ENCODE measurements at places on chromosomes 1 and 21.
A peak's percentile ranks its signal among the peaks of the same experiment; 100 is the strongest.

DNA sequence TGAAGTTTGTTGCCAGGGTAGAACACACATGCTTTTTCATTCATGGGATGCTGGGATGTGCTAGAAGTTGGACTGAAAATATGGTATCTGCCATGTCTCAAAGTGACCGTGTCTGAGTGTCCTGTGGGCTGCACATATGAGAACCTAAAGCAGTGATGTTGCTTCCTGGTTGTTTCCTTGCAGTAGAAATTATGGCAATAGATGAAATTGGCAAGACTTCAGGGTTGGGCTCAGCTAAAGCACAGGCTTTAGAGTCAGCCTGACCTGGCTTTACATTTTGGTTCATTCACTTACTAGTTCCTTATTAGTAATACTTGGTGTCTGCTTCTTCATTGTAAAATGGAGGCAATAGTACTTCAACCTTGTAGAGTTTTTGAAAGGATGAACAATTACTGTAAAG lies 2.2 kb downstream of the LAMC2 start:
- no peak for DNase-seq

- no peak for DNase-seq
Observed at GRCh38 chr21:42864815-42865775, 14.2 kb downstream of the WDR4 start.

DNA sequence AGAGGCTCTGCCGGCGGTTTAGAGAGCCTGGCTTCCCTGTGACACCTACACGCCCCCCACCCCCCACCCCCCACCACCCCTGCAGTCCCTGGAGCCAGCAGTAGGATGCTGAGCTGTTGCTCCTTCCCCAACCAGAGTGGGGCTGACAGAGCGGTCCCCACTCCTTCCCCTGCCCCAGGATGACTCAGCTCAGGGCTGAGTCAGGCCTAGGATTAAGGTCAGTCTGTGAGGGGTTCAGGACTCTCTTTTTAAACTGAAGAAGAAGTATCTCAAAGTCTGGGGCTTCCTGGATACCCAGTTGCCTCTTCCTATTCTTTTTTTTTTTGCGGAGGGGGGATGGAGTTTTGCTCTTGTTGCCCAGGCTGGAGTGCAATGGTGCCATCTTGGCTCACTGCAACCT lies 19.1 kb downstream of the DMBX1 start:
- DNase-seq = no peak

DNA sequence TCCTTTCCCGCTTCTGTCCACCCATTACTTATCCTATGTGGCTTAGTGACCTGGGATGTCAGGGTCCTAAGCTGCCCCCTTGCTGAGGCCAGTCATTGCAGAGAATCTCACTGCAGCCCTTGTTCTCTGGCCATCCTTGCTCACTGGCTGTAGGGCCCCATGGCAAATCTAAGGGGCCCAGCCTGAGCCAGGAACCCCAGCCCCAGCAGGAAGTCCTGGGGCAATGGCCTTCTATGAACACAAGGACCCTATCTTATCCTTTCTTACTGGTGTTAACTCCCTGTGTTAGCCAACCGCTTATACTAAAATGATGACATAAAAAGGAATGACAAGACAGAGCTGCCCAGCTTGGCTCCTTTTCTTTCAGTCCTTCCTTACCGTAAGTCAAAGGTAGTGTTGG lies 29.9 kb downstream of the DHCR24 start:
- DNase-seq = no peak

DNA sequence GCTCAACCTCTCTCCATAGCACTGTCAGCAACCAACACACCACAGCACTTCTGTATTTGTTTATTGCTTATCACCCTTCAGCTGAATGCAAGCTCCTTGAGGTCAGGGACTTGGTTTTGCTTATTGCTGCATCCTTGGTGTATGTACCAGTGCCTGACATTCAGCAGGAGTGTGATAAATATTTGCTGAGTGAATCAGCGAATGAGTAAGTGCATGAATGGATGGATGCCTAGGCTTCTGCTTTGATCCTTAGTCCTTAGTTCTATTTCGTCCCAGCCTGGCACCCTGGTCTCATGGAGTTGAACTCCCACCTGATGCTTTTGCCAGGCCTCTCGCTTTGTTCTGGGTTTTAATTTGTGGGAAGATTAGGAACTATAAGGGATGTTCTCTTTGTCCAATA lies 88.2 kb downstream of the ZSCAN20 start:
- DNase-seq = no peak

GRCh38 chr1:24507405-24507804 lies 4.8 kb downstream of the RCAN3 start:
- no peak for DNase-seq

GRCh38 chr1:61237147-61237546 lies 154.8 kb downstream of the NFIA start:
- no peak for DNase-seq

GRCh38 chr1:233673261-233673946 lies 59.5 kb downstream of the KCNK1 start:
- DNase-seq = no peak

- DNase-seq = no peak
Observed at GRCh38 chr1:25619101-25619890, 2.7 kb downstream of the MAN1C1 start.

- DNase-seq = peak; percentile 88
Observed at GRCh38 chr1:93701629-93702028, 20.0 kb upstream of the BCAR3 start.

DNA sequence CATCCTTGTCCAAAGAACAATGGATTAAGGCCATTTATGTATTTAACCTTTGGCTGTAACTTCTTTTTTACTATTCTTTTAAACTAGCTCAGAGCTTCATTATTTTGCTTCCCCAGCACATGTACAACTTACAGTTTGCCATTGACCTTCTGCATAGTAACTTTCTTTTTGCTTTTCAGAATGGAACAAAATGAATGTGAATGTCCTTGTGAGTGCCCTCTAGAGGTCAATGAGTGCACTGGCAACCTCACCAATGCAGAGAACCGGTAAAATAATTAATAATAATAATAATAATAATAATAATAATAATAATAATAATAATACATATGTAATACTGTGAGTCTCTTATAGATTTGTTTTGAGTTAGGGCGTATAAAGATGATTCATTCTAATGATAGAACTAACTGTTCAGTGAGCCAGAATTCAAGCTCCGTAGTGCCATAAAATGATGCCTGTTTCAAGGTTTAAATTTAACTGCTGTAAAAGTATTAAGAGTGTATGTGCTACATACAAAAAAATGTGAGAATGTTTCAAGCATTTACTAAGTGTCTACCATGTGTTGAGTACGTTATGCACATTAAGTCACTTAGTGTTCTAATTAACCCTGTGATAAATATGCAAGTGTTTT lies 69.0 kb upstream of the RAVER2 start:
- peak; percentile 14 for DNase-seq

- no peak for DNase-seq
Observed at GRCh38 chr1:48740621-48741020, 36.1 kb downstream of the BEND5 start.

DNA sequence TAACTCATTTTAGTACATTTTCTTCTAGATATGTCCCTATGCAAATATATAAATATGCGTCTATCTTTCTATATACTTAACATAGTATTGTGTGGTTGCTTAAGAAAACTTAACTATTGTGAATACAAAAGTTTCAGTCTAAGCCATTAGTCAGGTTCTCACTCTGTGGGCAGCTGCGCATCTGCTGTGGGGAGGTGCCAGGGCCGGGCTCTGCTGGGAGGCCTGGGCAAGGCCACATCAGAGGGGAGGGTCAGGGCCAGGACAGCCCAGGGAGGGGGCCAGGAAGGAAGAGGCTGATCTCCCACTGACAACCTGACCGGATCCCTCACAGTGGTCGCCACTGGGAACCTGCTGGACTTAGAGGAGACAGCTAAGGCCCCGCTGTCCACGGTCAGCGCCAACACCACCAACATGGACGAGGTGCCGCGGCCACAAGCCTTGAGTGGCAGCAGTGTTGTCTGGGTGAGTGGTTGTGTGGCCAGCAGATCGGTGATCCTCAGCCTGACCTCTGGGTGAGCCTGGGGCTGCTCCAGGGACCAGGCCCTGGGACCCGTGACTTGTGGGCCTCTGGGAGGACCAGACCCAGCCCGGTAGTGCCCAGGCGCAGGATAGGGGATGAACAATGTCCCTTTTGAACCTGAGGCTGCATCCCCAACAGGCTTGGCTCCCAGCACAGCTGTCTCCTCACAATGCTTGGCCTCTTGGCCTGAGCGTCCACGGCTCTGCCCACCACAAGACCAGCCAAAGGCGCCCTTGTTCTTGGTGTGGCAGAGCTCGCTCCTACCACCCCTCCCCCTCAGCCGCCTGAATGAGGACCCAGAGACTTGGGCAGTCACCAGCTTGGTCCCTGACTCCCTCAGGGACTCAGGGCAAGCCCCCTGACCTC lies 20.2 kb downstream of the LDLRAP1 start:
- no peak for DNase-seq

DNA sequence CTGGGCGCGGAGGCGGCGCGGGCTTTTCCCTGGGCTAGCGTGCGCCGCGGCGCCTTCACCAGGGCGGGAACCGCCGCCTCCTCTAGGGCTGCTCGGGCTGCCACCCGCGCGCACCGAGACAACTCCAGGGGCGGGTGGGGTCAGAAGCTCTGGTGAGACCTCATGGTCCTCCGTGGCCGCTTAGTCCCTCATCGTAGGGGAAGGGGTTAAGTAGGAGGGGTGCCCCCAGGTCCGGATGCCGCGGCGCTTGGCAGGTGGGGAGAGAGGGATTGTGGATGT lies 559 bp downstream of the SERTAD4 start:
- no peak for DNase-seq

GRCh38 chr1:104592926-104593325 lies 843.2 kb downstream of the AMY1C start:
- DNase-seq = no peak

GRCh38 chr1:82830690-82831380 lies 1030.1 kb downstream of the ADGRL2 start:
- no peak for DNase-seq

GRCh38 chr1:90946630-90947029 lies 75.2 kb downstream of the ZNF644 start:
- DNase-seq = no peak

DNA sequence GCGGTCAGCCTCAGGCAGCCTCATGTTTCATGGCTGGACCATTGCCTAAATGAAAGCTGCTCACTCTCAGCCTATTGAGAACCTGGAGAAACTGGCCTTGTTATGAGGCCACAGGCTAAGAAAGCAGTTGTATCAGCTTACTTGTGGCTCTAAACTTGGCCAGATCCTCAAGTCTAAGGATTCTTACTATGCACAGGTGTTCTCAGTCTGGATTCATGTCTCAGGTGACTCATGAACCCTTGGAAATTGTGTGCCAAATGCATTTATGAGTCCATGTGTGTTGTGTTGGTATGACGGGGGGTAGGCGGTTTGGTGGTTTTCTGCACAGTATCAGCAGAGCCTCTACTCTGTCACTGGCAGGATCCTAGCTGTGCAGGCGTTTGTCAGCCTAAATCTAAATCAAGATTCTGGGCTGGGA lies 90.4 kb downstream of the ROR1 start:
- no peak for DNase-seq

- no peak for DNase-seq
Observed at GRCh38 chr1:186770421-186770820, 58.3 kb upstream of the PLA2G4A start.

DNA sequence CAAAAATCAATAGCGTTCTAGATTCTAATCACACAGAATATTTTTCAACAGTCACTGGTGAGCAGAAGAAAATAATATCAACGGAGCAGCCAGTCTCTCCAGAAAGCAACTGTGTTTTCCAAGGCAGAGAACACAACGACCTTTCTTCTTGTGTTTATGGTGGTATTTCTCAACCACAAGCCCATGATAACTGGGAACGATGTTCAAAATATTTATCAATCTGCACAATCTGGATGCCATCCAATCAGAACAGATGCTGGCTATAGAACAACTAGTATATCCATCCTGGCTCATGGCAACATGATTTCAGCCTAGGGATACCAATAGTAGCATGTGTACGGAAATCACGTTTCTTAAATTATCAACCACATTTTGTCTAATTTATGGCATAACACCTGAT lies 162.7 kb upstream of the RUNX1 start:
- no peak for DNase-seq

GRCh38 chr1:27097484-27097917 lies 57.4 kb downstream of the SLC9A1 start:
- DNase-seq = peak; percentile 52

GRCh38 chr21:44583089-44583799 lies 2.8 kb upstream of the KRTAP10-5 start:
- no peak for DNase-seq

DNA sequence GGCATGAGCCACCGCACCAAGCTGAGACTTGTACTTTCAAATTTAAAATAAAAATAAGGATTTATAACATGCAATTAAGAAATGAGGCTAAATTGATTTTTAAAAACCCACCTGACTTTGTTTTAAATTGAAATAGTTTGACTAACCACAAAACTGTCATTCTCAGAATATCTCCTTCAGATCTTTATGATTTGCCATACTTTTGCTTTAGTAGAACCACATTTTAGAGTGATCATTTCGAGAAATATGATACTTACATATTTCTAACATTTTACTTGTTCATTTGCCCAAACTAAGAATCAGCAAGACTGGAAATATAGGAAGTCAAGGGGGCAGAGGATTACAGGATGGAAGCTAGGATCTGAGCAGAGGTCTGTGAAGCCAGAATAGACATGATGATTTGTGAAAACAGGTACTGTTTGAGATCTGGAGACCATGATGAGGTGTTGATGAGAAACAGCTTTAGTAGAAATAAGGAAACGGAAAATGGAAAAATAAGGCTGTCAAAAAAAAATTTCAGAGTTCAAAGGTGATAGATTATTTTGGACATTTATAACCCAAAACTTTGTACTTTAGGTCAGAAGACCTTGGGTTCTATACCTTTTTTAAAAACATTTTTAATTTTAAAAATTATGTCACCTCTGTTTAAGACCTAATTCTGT lies 44.8 kb downstream of the GIPC2 start:
- DNase-seq = no peak
